ENCODE measurements at places on chromosomes 7 and 10. TPM values are rescaled to one million over a fixed set of nuclear protein-coding genes. Genes with fewer than 3 reads are reported as not detected.

DNA sequence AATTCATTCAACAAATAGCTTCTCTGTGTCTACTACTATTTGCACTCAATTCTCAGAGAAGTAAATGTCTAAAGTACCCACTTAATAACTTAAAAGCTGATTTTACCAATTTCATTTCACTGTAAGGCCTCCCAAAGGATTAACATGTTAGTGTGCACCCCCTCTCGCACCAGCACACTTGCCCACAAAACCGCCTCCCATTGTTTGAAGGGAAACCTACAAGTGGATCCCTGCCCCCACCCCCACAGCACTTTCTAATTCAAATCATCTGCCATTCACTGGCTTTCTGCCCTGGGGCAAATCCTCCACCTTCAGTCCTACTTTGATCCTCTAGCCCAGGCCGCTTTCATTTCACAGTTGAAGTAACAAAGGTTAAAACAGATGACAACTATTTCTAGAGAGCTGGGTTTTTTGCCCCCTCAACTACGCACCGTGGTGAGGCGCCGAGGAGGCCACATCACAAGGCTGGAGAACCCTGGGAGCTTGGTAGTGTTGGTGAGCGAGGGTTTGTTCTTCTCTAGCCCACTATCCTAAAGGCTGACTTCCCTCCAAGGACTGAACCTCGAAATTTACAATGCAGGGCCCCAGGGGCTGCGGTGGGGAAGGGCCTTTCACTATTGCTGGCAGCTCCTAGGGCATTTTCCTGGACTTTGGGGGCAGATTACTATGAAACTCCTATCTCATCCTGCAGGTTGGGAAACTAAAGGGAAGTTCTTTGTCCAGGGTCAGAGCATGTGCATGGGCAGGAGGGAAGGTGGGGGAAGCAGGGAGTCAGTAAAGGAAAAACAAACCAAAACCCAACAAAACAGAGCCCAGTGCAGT is 517.4 kb upstream of the ZMIZ1 start:
- peaks cover 13% of the 10 kb centered on the region for H3K27me3 ChIP-seq
- peaks cover 2% of the 10 kb centered on the region for H3K4me1 ChIP-seq
- no peaks in the 10 kb centered on the region for H3K36me3 ChIP-seq
- H3K4me3 ChIP-seq: no peak overlapping the region

DNA sequence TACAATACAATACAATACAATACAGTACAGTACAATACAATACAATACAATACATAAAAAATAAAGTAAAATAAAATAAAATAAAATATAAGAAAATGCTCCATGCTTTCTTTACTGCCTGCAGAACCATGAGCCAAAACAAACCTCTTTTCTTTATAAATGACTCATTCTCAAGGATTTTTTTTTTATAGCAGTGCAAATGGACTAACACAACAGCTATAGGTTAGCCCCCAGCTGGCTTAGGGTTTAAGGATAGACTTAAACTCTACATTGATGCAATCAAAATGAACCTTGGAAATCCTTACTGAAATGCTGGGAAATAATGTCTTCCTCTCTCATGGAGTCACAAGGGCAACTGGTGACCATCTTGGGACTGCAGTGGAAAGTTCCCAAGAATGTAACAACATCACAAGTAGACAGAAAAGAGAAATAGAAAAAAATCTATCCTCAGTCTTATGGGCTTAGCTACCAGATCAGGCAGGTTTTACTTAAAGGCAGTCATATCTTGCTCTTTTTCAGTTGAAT is 348.9 kb downstream of the ARL4A start:
- no peak overlapping the region for H3K27ac ChIP-seq
- H3K4me3 ChIP-seq: no peak overlapping the region
- DNase-seq: no peak
- no peaks in the 10 kb centered on the region for H3K36me3 ChIP-seq
- H3K27me3 ChIP-seq: peaks cover 4% of the 10 kb centered on the region

DNA sequence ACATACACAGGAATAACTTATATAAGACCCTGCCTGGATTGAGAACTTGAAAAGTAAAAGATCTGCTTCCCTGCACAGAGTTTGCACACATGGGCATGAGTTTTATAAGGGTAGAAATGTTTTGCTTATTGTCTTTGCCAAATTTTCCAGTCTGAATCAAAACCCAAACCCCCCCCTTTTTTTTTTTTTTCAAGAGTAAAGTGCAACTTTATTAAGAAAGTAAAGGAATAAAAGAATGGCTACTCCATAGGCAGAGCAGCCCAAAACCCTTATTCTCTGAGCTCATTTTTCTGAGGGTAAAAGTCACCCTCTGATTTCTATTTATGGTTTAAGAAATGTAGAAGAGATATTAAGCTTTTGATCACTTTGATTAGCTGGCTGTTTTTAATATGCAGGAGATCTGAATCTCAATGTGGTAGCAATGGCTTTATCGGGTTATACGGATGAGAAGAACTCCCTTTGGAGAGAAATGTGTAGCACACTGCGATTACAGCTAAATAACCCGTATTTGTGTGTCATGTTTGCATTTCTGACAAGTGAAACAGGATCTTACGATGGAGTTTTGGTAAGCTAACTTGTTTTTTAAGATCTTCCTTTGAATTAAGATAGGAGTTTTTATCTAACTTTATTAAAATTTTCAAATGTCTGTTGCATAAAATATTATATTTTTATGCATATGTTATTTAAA is 18.7 kb downstream of the MIOS start:
- no peak overlapping the region for H3K4me3 ChIP-seq
- no peak overlapping the region for H3K27ac ChIP-seq
- DNase-seq: no peak
- peaks cover 8% of the 10 kb centered on the region for H3K4me1 ChIP-seq

DNA sequence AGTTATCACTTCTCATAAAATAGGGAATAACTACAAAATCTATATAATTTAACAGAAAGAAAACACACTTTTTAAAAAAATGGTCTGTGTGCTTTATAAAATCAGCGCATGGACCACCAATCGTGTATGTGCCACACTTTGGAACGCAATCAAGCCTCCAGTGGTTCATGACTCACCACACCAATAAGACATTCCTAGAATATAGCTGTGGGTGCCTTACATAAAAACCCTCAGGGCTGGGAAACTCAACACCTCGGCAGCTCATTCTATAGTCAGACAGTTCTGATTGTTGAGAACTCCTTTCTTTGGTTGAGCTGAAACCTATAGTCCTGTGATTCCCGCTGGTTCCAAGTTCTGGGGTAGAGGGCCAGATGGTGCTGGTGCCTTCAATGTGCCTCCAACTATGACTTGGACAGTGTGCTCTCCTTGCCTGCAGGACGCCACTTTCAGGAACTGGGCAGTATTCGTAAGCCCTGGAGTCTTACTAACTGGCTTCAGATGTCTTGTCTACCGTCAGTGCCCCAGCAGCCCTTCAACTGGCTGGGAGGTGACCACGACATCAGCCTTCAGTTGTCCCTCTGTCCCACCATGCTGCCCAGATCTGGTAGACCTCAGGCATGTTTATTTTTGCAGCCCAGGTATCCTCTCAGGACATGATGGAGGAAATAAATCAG is 135.7 kb upstream of the GDF10 start:
- peaks cover 21% of the 10 kb centered on the region for H3K4me1 ChIP-seq
- no peak for DNase-seq
- H3K27ac ChIP-seq: no peak overlapping the region
- peaks cover 2% of the 10 kb centered on the region for H3K36me3 ChIP-seq
- H3K27me3 ChIP-seq: no peaks in the 10 kb centered on the region

- H3K4me1 ChIP-seq: no peaks in the 10 kb centered on the region
- no peak overlapping the region for H3K27ac ChIP-seq
- no peak for DNase-seq
- no peak overlapping the region for H3K4me3 ChIP-seq
- no peaks in the 10 kb centered on the region for H3K36me3 ChIP-seq
Measured at GRCh38 chr10:61257956-61258496, 195.2 kb downstream of the TMEM26 start.

DNA sequence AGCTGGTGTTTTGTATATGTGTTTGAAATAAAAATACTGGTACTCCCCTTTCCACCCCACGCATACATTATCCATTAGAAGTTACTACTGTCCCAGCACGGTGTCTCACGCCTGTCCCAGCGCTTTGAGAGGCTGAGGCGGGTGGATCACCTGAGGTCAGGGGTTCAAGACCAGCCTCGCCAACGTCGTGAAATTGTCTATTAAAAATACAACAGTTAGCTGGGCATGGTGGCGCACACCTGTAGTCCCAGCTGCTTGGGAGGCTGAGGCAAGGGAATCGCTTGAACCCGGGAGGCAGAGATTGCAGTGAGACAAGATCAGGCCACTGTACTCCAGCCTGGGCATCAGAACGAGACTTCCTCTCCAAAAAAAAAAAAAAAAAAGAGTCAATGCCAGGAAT is 2.7 kb downstream of the HBP1 start:
- H3K27me3 ChIP-seq: no peaks in the 10 kb centered on the region
- peaks cover 46% of the 10 kb centered on the region for H3K4me1 ChIP-seq
- H3K36me3 ChIP-seq: peaks cover 15% of the 10 kb centered on the region

DNA sequence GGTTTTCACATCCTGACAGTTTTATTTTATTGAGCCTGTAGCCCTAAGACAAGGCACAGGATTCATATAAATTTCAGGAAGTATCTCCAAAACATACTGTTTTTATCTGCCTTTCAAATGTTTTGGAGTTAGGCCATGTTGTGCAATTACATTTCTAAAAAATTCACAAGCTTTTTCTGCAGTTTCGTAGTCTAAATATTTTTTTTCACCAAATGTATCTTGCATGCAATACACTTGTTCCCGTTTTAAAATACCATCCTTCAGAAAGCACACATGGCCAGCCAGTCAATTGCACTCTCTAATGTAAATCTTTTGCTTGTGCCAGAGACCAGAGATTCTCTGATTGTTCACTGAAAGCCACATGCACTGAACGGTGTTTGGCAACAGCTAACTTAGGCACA is 161.5 kb upstream of the PRKCQ start:
- DNase-seq: no peak
- no peak overlapping the region for H3K27ac ChIP-seq
- H3K4me1 ChIP-seq: peaks cover 4% of the 10 kb centered on the region
- no peaks in the 10 kb centered on the region for H3K36me3 ChIP-seq

DNA sequence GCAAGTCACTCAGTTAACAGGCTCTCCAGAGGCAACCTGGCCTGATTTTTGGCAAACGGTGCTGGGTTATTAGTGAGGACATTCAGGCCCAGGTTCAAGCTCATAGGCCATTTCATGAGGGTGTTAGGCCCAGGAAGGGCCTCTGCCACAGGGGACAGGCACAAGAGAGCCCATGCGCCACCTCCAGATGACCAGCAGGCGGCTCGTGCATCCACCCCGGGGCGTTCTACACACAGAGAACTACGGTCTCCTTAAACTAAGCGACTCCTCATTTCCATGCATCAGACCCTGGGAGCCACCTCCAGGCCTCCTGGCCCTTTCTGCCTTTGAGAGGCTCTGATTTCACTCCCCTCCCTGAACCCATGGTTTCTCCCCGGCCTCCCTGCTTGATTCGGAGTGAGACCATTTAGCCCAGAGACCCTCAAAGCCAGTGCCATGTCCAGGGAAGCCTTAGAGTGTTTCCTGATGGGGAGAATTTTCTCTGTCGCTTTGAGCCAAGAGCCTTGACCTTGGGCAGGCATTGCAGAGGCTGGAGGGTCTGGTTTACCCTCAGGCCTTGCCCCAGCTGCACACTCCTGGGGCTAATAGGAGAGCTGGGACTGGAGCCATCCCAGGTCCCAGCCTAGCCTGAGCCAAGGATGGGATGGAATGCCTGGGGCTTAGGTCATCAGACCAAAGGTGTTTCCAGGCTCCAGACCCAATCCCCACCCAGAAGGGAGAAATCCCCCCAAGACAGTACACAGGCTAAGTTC is 188.0 kb downstream of the GRID1 start:
- no peaks in the 10 kb centered on the region for H3K4me1 ChIP-seq
- H3K27ac ChIP-seq: no peak overlapping the region
- H3K36me3 ChIP-seq: no peaks in the 10 kb centered on the region
- no peaks in the 10 kb centered on the region for H3K27me3 ChIP-seq

DNA sequence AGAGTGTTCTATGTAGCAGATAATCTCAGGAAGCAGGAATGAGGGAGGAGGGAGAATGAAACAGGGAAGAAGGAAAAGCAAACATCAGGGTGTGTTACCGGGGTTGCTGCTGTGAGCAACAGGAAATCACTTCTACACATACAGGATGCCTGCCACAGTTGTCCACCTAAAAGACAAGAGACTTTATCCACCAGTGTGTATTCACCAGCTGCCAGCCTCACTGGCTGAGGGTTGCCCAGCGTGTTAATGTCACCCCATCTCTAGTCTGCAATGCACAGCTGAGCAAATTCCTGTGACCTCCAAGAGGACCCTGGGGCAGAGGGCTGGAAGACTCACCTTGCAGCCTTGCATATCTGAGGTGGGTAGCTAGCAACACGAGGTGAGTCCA is 183.7 kb downstream of the GPAM start:
- H3K27me3 ChIP-seq: no peaks in the 10 kb centered on the region
- DNase-seq: no peak
- no peaks in the 10 kb centered on the region for H3K36me3 ChIP-seq
- H3K4me3 ChIP-seq: no peak overlapping the region
- no peaks in the 10 kb centered on the region for H3K4me1 ChIP-seq

DNA sequence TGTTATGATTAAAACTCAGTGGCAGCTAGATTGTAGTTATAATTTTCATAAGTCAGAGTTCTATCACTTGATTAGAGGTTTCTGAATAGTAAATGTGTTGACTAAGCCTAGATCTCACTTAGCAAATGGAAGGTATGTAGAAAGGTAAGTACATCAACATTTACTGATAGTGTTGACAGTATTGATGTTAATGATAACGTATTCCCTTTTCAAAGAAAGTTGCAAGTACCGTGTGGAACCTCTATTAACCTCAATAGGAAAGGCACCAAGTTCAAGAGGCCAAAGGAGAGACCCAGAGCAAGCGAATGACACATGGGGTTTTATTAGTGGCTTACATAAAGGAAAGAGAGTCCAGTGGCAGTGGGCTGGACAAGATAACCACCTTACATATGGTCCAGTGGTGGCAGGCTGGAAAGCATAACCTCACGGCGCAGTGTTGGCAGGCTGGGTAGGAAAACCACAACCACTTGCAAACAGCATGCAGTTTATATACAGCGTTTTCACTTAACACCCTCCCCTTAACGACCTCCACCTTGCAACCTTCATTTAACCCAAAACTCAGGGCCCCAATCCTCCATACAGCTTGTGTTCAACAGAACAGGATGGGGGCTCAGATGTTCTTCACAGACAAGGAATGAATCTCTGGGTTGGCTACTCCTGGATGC is 611.0 kb downstream of the PARD3 start:
- no peak for DNase-seq
- H3K27ac ChIP-seq: no peak overlapping the region
- H3K4me3 ChIP-seq: no peak overlapping the region
- peaks cover 2% of the 10 kb centered on the region for H3K4me1 ChIP-seq
- H3K36me3 ChIP-seq: no peaks in the 10 kb centered on the region

DNA sequence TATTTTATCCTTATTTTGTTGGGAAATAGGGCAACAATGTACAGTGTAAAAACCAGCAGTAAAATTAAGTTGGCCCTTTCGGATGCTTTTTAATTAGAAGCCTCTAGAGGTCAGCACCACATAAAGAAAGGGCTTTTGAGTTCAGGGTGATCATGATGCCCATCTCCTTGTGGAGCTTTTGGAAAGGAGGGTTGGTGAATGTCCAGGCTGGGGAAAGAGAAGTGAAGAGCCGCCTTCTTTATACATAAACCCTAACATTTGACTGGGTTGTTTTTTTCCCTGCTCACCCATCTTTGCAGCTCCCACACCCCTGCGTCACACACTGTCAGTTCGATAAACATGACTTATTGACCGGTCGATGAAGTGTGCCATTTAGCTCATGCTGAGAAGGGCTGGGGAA is 29.8 kb downstream of the MTURN start:
- peaks cover 40% of the 10 kb centered on the region for H3K4me1 ChIP-seq
- H3K4me3 ChIP-seq: no peak overlapping the region
- H3K27me3 ChIP-seq: peaks cover 2% of the 10 kb centered on the region
- H3K36me3 ChIP-seq: no peaks in the 10 kb centered on the region
- no peak for DNase-seq

Gene ASZ1
- not detected for total RNA-seq

Gene ZNF92
- 17.0 TPM for total RNA-seq

Gene SORCS1
- 0.21 TPM for total RNA-seq
